Hepatic stellate cell (primary cell): ENCODE measurements at places on chromosomes 6 and 20.

- no peak for DNase-seq
These were observed 21.8 kb upstream of the C20orf144 start for GRCh38 chr20:33640287-33640686.

- DNase-seq, result no peak
These were observed 124.6 kb upstream of the THEMIS start for GRCh38 chr6:128025478-128025877.

GRCh38 chr6:26199773-26200764, 112.8 kb downstream of the HFE start:
- no peak for DNase-seq

GRCh38 chr6:108435391-108435790, 125.3 kb upstream of the FOXO3 start:
- DNase-seq, result no peak

DNA sequence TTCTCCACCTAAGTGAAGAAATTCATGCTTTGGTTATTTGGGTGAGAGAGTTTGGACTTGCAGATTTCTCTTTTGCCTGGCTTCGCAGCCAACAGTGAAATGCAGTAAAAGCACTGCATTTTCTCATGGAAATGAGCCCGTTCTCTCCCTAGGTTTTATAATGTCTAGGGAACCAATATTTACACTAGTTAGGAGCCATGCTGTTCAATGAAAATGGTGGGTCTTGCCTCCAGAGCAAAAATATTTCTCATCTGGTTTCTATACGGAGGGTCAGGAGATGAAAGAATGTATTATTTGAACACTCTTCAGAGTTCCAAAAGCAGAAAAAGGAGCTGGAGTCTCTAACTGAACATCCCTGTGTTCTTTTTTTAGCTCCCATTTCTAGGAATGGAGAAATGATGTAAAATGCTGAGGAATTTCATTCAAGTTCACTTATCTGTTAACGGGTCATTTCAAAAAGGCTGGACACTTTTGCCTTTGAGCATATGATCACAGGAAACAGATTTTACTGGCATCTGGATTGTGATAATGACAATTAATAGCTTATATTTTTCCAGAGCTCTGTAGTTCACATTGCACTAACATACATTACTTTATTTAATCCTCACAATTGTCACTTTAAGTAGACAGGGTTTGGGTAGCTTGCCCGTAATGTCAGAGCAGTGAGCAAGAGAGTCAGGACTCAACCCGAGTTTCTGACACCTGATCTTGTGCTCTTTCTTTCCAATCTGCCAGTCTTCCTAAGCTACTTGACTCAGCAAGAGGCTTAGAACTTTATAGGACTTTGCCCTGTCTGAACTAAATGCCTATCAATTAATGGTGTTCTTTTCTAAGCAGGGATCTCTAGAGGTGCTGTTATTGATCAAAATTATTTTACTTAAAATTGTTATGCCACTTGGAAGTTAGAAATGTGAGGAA, 78.0 kb downstream of the PPP1R14C start:
- no peak for DNase-seq
